ENCODE measurements at places on chromosomes 5 and 9.

DNA sequence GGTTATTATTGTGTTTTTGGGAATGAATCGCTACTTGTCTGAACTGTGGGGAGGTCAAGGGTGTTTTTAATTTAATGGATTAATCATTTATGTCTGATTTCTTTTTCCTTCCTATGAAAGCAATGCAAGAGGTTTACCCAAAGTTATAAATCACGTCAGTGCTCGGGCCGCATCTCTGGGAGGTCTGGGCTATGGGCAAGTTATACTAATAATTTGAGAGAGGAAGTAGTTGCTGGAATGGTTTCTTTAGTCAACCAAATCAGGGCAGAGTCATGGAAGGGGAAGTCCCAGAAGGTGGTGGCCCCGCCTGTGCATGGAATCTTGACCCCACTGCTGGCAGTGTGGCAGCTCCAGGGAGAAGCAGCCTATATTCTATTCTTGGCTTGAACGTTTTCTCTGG is 180.2 kb downstream of the HSPA4 start:
- peak; percentile 29 for DNase-seq

DNA sequence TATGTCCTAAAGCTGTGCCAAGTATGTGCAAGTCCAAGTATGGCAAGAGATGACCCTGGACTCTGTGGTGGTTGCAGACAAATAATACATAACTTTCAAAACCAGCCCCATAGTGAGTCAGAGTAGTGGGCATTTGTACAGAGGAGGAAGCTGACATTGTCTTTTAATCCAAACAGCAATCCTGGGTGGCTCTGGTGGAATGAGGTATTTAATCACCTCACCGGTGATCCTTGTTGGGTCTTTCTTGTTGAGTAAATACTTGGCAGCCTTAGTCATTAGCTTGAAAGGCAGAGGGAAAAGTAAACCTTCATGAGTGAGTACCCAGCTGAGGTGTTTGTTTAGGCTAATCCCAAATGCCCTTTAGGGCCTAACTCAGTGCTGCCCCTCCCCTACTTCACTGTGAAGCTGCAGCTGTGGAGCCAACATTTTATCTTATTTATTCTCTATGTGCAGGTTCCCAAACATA is 148.7 kb upstream of the SLC12A2 start:
- no peak for DNase-seq

DNA sequence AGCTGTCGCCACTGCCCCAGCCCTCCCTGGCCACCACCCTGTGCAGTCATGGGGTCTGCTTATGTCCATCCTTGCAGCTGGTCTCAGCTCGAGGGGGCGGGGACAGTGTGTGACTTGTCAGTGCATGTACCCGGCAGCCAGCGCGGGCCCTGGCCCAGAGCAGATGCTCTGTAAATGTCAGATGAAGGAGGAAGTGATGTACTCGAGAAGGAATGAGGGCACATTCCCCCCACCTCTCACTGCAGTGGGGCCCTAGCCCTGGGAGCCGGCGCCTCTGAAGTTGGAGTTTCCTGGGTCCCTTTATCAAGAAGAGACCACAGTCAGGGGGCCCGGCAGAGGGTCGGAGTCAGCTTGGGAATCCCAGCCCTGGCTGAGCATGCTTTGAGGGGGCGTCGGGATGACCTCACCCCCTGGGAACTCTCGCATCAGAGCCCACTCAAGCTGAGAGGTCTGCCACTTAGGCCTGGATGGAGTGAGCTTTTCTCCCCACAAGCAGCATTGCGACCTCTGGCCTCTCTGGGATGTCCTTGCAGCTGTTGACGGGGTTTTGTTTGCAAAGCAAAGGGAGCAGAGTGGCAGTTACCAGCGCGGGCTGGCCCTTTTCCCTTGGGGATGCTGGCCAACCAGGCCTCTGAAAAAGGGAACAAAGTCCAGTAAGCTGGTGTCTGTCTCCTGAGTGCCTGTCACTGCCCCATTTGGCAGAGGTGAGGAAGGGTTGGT is 19.0 kb downstream of the NEURL1B start:
- peak; percentile 50 for DNase-seq

DNA sequence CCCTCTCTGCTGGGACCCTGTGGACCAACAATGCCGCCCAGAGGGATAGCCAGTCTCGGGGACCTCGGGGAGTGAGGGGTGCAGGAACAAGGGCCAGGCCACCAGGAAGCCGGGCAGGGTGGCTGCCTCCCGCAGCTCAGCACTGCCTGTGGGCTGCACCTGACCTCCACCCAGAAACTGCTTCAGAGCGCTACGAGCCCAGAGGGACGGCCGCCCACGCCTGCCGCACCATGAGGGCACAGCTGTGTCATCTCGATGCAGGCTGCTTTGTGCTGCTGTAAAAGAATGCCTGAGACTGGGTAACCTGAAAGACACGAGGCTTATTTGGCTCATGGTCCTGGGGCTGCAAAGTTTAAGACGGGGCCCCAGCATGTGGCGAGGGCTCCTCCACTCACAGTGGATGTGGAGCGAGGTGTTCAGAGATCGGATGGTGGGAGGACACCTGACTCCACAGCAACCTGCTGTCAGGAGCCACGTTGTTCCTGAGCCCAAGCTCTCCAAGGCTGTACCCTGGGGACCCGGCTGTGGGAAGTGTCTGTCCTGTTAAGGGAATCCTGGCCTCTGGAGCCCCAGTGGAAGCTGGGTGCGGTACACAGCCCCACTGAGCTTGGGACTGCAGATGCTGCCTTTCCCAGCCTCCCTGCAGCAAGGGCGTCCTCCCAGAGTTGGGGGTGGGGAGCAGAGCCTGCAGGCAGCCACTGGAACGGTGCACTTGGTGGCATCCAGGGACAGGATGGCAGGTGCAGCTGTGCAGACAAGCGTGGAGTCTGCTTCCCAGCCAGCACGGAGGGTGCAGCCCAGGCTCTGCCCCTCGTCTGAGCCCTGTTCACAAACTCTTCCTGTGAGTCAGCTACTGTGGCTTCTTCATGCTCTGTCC is 11.8 kb upstream of the ZDHHC11 start:
- DNase-seq = no peak
